Endodermal cell (in vitro differentiated cells): ENCODE measurements at places on chromosomes 12 and 14. TPM values are rescaled to one million over a fixed set of nuclear protein-coding genes. Genes with fewer than 3 reads are reported as not detected.

Gene CCDC38
- 0.19 to 0.35 TPM in 2 of 3 replicates, not detected in the other for total RNA-seq

Gene CNTN1
- total RNA-seq: 8.4 to 10.9 TPM (median 9.1 TPM) in 3 replicates

Gene SSPN
- total RNA-seq: 1.3 to 2.6 TPM (median 2.3 TPM) in 3 replicates

DNA sequence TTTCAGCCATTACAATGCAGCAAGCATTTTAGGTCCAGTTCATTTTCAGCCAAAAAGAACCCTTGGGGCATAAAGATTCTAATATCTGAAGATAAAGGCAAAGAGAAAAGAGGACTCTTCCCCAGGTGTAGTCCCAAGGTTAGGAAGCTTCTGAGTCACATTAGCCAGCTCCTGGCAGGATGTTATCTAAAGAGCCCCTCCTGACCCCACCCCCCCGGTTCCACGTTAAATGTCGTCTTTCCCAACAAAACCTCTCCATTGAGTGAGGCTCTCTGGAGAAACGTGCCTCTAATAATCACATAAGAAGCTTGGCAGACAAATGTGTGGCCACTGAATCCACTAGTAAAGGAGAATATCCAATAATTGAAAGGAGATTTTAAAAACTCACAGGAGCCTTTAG, 267.7 kb downstream of the GALC start:
- no peaks in the 10 kb centered on the region for H3K27me3 ChIP-seq
- no peaks in the 10 kb centered on the region for H3K4me1 ChIP-seq
- H3K27ac ChIP-seq: no peak overlapping the region
- DNase-seq: no peak

DNA sequence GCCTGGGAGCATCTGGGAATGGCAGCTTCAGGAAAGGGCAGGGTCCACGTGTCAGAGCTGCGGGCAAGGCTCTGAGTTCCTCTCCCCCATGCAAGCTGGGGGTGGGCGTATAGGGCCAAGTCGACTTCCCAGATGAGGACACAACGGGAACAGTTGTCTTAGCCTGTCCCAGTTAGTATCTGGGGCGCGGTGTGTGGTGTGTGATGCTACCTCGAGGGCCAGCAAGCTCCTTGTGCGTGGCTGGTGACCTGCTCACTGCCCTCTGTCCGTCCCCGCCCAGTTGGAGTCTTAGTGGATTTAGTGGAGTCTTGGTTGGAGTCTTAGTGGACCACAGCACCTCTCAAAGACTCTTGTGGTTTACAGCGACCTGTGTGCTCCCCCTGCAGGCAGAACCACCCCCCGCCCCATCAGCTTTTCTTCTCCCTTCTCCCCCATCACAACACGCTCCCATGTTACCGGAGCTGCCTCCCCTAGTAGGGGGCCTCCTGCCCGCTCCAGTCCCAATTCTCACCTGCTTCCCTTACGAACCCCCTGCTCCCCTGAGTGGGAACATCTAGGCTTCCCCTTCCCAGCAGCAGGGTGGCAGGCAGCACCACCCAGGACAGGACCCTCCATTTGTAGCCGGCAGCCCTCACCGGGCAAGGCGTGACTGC, 8.7 kb downstream of the ASPG start:
- no peak overlapping the region for H3K4me3 ChIP-seq
- no peaks in the 10 kb centered on the region for H3K36me3 ChIP-seq
- H3K27ac ChIP-seq: no peak overlapping the region
- H3K27me3 ChIP-seq: no peaks in the 10 kb centered on the region
- DNase-seq: no peak
- H3K4me1 ChIP-seq: no peaks in the 10 kb centered on the region

DNA sequence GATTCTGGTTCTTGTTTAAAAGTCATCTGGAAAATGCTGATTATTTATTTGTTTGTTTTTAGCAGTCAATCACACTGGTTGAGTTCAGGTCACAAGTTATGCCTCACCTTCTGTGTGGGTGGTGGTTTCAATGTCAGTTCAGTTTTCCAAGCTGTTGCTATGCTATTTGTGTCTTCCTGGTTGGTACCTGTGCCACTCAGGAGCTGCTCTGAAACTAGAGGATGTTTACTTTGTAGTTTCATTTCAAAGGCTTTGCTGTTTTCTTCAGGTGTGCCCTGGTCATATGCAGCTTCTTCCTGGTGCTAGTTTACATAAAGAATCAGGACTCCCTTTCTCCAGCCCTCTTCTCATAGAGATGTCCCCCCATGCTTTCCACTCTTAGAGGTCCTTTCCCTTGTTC, 75.7 kb upstream of the PPP4R3A start:
- H3K36me3 ChIP-seq: no peaks in the 10 kb centered on the region
- no peak for DNase-seq
- H3K4me3 ChIP-seq: no peak overlapping the region
- H3K27ac ChIP-seq: no peak overlapping the region
- no peaks in the 10 kb centered on the region for H3K4me1 ChIP-seq

DNA sequence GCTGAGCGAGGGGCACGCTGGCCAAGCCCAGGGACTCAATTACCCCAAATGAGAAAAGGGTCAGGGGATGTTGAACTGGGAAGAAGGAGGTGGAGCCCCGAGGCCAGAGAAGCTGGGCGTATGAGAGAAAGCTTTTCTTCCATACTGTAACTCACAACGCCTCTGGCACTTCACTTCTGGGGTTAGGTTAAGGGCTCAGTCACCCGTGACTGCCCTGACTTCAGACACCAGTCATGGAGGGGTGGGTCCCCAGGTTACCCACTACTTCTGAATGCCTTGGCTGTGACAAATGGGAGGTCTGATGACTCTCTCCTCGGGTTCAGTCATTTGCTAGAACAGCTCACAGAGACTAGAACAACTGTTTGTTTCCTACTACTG, 5.5 kb upstream of the GPR132 start:
- DNase-seq: no peak
- H3K27me3 ChIP-seq: no peaks in the 10 kb centered on the region
- no peaks in the 10 kb centered on the region for H3K36me3 ChIP-seq
- no peak overlapping the region for H3K27ac ChIP-seq
- peaks cover 4% of the 10 kb centered on the region for H3K4me1 ChIP-seq

GRCh38 chr12:75836533-75836932, 195.0 kb downstream of the PHLDA1 start:
- no peaks in the 10 kb centered on the region for H3K4me1 ChIP-seq
- H3K27ac ChIP-seq: no peak overlapping the region
- H3K36me3 ChIP-seq: no peaks in the 10 kb centered on the region
- H3K27me3 ChIP-seq: no peaks in the 10 kb centered on the region
- DNase-seq: no peak
- H3K4me3 ChIP-seq: no peak overlapping the region

DNA sequence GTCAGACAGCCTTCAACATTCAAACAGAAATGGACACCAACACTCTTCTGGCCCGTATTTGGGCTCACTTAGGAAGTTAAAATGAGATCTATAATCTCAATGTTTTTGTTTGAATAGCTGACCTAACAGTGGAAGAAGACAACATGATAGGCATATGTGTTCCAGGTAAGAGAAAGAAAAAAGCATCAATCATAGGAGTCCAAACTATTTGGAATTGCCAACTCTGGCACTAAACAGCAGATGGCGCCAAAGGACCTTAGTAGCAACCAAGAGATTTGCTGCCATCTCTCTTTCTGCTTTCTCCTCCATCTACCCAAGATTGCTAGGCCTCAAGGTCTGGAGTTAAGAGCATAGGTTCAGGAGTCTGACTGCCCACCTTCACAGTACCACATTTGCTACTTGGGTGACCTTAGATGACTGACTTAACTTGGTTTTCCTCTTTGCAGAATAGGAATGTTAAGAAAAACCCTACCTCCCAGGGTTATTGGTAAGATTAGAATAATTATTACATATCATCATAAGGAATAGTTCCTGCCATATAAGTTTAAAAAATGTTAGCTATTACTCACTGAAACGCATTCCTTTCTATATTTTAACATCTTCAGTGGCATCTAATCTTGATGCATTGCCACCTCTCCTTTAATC, 30.2 kb downstream of the PEX5 start:
- H3K36me3 ChIP-seq: no peaks in the 10 kb centered on the region
- H3K27me3 ChIP-seq: no peaks in the 10 kb centered on the region
- H3K27ac ChIP-seq: no peak overlapping the region
- H3K4me3 ChIP-seq: peak overlapping the region; percentile 1
- H3K4me1 ChIP-seq: no peaks in the 10 kb centered on the region
- DNase-seq: peak; percentile 91

- no peak overlapping the region for H3K27ac ChIP-seq
- peaks cover 26% of the 10 kb centered on the region for H3K36me3 ChIP-seq
- H3K4me3 ChIP-seq: peak overlapping the region; percentile 98
- peaks cover 3% of the 10 kb centered on the region for H3K4me1 ChIP-seq
- H3K27me3 ChIP-seq: no peaks in the 10 kb centered on the region
These were observed 691 bp downstream of the ZFYVE26 start for GRCh38 chr14:67815573-67816225.

DNA sequence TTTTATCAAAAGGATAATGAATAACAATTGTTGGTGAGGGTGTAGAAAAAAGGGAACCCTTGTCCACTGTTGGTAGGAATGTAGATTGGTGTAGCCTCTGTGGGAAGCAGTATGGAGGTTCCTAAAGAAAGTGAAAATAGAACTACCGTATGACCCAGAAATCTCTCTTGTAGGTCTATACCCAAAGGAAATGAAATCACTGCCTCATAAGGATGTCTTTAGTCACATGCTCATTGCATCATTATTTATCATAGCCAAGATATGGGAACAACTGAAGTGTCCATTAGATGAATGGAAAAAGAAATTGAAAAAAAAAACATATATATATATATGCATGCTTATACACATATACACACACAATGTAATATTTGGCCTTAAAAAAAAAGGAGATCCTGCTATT, 158.8 kb upstream of the NPAS3 start:
- no peaks in the 10 kb centered on the region for H3K4me1 ChIP-seq
- no peak overlapping the region for H3K4me3 ChIP-seq
- no peak for DNase-seq
- no peaks in the 10 kb centered on the region for H3K27me3 ChIP-seq
- H3K27ac ChIP-seq: no peak overlapping the region
- no peaks in the 10 kb centered on the region for H3K36me3 ChIP-seq

GRCh38 chr12:114697741-114698565, 14.0 kb upstream of the TBX3 start:
- peaks cover 100% of the 10 kb centered on the region for H3K27me3 ChIP-seq
- peaks cover 10% of the 10 kb centered on the region for H3K4me1 ChIP-seq
- peak; percentile 79 for DNase-seq
- H3K27ac ChIP-seq: no peak overlapping the region
- peak overlapping the region; percentile 78 for H3K4me3 ChIP-seq

DNA sequence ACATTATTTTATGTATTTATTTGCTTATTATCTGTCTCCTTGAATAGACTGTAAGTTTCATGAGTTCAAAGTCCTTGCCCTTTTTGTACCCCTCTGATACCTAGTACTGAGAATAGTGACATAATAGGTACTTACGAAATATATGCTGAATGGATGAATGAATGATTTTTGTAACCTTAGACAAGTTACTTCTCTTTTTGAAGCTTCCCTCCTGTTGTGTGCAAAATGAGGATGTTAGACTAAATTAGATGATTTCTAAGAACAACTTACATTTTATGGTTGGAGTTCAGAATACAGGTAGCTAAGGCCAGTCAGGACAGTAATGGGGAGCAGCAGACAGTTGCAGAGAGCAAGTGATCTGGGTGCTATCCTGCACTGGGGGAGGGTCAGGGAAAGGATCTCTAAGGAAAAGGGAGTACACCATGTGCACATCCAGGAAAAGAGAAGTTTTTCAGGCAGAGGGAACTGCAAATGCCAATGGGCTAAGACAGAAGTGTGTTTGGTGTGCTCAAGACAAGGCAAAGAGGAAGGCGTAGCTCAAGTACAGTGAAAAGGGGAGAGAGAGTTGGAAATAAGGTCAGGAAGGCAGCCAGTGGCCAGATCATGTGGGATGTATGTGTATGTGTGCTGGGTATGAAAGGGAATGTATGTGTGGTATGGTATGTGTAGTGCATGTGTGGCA, 59.4 kb upstream of the AMIGO2 start:
- no peaks in the 10 kb centered on the region for H3K27me3 ChIP-seq
- no peak for DNase-seq
- no peaks in the 10 kb centered on the region for H3K36me3 ChIP-seq
- no peak overlapping the region for H3K4me3 ChIP-seq
- H3K27ac ChIP-seq: no peak overlapping the region
- H3K4me1 ChIP-seq: no peaks in the 10 kb centered on the region

DNA sequence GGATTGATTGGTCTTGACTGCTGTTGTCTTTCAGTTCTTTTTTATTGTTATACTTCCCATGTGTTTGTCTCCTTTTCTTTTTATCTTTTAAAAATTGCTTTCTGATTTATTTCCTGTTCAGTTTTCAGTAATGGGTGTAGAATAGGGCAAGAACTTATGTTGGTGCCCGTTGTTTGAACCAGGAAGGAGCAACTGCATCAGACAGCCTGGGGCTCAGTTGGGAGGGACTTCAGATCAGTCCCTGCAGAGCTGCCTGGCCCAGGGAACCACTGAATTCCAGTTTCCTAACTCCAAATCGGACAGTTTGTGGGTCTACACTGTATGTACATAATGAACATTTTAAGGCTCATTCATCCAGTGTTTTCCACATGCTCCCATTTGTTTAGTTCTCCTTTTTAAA, 64.9 kb downstream of the FBXO34 start:
- no peaks in the 10 kb centered on the region for H3K27me3 ChIP-seq
- no peak overlapping the region for H3K27ac ChIP-seq
- no peak overlapping the region for H3K4me3 ChIP-seq
- peaks cover 25% of the 10 kb centered on the region for H3K4me1 ChIP-seq

DNA sequence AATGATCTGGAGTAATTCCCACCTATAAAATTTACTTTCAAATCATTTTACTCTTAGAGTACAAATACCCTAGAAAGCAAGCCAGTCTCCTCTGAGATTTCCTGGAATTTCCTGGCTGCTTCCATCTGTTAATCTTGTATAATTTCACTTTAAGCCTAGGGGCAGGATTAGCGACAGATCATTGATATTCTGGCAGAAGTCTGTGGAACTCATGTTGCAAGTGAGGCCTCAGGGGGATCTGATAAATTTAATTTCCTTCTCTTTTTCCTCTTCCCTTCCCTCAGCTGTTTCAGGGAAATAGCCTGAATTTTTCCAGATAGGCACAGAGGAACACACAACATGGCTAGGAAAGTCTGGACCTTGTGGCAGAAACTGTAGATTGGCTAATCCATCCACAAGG, 5.9 kb upstream of the KRT6A start:
- no peak for DNase-seq
- H3K4me1 ChIP-seq: peaks cover 19% of the 10 kb centered on the region
- no peak overlapping the region for H3K4me3 ChIP-seq
- no peaks in the 10 kb centered on the region for H3K27me3 ChIP-seq
- no peaks in the 10 kb centered on the region for H3K36me3 ChIP-seq

DNA sequence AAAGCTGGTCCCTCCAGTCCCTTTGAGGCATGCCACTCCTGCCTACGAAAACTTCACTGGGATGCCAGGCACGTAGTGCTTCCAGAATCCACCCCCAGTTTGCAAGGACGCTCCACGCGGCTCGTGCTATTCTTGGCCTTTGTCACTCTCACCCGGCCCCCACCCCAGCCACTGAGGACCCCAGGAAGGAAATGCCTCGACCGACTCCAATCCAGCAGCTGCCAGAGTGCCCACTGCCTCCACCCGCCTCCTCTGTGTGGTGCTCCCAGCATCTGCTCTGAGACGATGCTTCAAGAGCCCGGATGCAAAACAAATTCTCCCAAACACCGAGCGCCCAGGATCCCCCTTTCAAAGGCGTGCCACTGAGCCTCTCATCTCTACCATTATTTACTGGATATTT, 123.9 kb downstream of the RFLNA start:
- H3K27me3 ChIP-seq: no peaks in the 10 kb centered on the region
- no peak overlapping the region for H3K27ac ChIP-seq
- no peaks in the 10 kb centered on the region for H3K4me1 ChIP-seq
- H3K4me3 ChIP-seq: no peak overlapping the region
- peaks cover 18% of the 10 kb centered on the region for H3K36me3 ChIP-seq
